ENCODE measurements at places on chromosomes 13 and 19.

DNA sequence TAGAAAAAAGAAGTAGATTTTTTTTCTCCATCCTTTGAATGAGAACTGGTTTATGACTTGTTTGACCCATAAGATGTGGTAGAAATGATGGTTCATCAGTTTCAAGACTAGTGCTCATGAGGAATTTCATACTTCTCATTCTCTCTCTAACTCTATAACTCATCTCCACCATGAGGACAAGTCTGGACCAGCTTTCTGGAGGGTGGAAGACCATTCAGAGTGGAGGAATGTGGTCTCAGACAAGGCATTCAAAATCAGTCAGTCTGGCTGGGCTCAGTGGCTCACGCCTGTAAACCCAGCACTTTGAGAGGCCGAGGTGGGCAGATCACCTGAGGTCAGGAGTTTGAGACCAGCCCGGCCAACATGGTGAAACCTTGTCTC is 3.5 kb upstream of the EID2 start:
- H3K36me3 ChIP-seq: no peaks in the 10 kb centered on the region
- no peaks in the 10 kb centered on the region for H3K27me3 ChIP-seq
- H3K4me1 ChIP-seq: no peaks in the 10 kb centered on the region
- DNase-seq: no peak
- no peak overlapping the region for H3K27ac ChIP-seq

DNA sequence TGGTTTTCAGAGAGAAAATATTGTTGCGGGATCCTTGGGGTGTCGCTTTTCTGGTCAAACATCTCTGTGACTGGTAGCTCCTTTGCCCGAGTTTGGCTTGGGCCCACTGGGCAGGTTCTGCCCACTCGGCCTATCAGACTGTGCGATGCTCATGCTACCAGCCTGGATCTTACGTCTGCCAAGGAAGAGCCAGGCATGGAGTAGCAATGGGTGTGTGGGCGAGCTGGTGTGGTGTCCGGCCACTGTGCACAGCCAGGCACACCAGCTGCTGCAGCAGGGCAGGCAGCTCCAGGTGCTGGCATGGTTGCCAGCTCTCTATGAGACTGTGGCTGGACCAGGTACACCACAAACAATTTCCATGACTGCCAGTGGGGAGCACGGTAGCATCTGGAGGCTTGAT is 1351.8 kb upstream of the PCDH20 start:
- H3K36me3 ChIP-seq: no peaks in the 10 kb centered on the region
- no peak overlapping the region for H3K4me3 ChIP-seq
- DNase-seq: no peak
- no peaks in the 10 kb centered on the region for H3K4me1 ChIP-seq
- H3K27ac ChIP-seq: no peak overlapping the region
- no peaks in the 10 kb centered on the region for H3K27me3 ChIP-seq

DNA sequence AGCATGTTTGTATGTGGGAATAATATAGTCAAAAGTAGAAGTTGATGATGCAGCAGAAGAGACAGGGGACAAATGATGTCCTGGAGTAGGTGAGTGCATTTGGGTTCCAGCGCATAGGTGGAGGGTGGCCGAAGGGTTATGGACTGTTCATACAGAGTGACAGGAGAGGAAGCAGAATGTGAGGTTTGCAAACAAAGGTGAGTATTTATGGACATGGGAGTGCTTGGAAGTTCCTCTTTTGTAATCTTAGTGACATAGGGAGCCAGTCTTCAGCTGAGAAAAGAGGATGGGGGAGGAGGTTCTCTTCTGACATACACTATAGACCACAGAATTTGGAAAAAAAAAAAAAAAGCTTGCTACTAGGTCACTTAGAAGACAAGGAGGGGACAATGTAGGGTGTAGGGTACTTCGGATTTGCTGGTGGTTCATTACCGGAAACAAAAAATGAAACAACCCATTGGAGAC is 331.6 kb downstream of the DLEU7 start:
- H3K27ac ChIP-seq: no peak overlapping the region
- DNase-seq: no peak
- H3K27me3 ChIP-seq: no peaks in the 10 kb centered on the region
- no peak overlapping the region for H3K4me3 ChIP-seq
- no peaks in the 10 kb centered on the region for H3K4me1 ChIP-seq
- no peaks in the 10 kb centered on the region for H3K36me3 ChIP-seq

GRCh38 chr19:31114585-31114984 is 234.7 kb downstream of the TSHZ3 start:
- H3K4me1 ChIP-seq: no peaks in the 10 kb centered on the region
- DNase-seq: no peak
- H3K27me3 ChIP-seq: no peaks in the 10 kb centered on the region

DNA sequence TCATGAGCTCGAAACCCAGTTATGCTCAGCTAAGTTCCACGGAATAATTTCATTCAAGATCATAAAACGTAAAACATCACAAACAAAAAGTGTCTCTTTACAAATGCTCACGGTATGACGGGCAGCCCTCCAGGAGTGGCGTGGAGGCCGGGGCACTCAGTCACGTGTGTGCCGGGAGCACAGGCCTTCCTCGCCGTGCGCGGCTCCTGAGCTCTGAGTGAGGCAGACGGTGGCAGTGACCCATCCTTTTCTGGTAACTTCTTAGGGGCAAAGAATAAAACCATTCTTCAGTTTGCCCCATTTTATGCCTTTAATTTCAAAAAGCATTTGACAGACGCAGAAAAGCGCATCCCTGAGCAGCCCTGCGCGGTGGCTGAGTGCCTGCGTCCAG is 72.8 kb downstream of the ATP11A start:
- no peaks in the 10 kb centered on the region for H3K27me3 ChIP-seq
- no peak for DNase-seq
- no peaks in the 10 kb centered on the region for H3K36me3 ChIP-seq
- no peaks in the 10 kb centered on the region for H3K4me1 ChIP-seq
- H3K27ac ChIP-seq: no peak overlapping the region

DNA sequence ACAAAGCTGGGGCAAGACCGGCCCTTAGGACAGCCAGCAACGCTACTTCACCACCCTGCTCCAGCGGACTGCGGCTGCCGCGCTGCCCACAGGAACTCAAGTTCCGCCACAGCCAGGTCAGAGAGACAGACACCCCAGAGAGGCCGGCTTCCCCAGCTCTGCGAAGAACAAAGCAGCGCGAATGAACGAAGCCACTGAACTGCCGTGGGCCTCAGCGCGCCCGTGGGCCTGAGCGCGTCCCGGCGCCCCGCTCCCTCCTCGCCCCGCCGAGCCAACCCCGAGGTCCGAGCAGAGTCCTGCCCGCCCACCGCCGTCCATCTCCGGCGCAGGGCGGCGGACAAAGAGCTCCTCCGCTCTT is 158.4 kb downstream of the RNF17 start:
- no peak for DNase-seq
- peak overlapping the region; percentile 20 for H3K27ac ChIP-seq
- H3K27me3 ChIP-seq: no peaks in the 10 kb centered on the region
- peak overlapping the region; percentile 89 for H3K4me3 ChIP-seq
